ENCODE measurements at places on chromosomes 1 and 21.

DNA sequence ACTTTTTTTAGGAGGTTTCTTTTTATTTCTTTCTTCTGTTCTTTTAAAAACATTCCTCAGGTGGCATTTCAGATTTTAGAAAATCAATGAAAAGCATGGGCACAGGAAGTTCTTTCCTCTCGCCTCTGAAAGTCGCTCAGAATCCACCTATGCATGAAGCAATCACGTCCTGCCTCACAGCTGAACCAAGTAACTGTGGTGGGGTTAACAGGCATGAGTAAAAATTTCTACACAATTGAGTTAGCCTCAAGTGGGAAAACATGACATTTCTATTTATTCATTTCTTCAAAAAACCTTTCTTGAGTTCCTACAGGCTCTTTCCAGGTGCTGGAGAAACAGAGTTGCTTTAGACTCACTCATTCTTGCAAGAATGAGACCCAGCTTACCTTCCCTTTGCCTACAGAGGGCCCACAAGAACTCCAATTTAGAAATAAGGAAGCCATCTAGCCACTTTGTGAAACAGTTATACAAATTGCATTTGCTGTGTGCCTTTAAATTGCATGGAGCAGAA is 508.9 kb upstream of the PKN2 start:
- no peak for DNase-seq

GRCh38 chr1:86706018-86706635 is 1.8 kb downstream of the SH3GLB1 start:
- no peak for DNase-seq

DNA sequence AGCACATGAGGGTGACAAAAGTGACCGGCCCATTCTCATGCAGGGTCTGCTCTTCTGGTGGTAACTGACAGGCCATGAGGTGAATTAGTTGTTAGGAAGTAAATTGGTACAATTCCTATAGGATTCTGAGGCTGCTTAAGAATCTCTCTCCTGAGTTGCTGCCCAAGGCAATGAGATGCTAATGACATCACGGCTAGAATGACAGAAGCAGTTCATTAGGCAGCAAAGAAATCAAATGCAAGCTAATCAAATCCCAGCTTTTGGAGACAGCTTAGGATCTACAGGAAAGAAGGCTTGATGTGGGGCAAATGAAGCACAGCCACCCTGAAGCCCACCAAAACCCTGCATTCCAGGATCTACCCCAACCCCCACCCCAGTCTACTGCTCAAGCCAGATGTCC is 265.2 kb downstream of the ASTN1 start:
- no peak for DNase-seq

GRCh38 chr1:216851073-216851472 is 127.8 kb upstream of the ESRRG start:
- no peak for DNase-seq

DNA sequence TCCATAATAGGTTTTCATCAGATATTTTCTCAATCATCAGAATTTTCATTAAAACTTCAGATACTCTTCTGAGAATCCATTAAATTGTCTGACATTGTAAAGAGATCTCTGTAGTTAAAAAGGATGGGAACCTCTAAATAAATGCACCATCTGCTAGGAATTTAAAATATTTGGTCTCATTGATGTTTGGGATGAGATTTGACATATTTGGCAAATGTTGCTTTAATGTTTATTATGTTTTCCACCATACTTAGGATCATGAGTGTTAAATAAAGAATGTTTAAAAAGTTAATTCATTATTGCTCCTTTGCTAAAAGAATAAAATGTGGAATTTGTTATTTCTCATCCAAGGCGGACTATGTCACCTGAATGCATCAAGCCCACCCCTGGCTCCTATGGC is 85.5 kb upstream of the VANGL1 start:
- DNase-seq: no peak

GRCh38 chr1:244311784-244312532 is 139.8 kb downstream of the ADSS2 start:
- no peak for DNase-seq

- DNase-seq: no peak
These were observed 8.6 kb downstream of the ARF1 start for GRCh38 chr1:228091084-228091483.

GRCh38 chr1:91569411-91570119 is 68.9 kb downstream of the CDC7 start:
- no peak for DNase-seq

GRCh38 chr1:173802961-173803360 is 21.5 kb upstream of the DARS2 start:
- DNase-seq: no peak

GRCh38 chr21:27206368-27206982 is 239.6 kb upstream of the ADAMTS5 start:
- no peak for DNase-seq

DNA sequence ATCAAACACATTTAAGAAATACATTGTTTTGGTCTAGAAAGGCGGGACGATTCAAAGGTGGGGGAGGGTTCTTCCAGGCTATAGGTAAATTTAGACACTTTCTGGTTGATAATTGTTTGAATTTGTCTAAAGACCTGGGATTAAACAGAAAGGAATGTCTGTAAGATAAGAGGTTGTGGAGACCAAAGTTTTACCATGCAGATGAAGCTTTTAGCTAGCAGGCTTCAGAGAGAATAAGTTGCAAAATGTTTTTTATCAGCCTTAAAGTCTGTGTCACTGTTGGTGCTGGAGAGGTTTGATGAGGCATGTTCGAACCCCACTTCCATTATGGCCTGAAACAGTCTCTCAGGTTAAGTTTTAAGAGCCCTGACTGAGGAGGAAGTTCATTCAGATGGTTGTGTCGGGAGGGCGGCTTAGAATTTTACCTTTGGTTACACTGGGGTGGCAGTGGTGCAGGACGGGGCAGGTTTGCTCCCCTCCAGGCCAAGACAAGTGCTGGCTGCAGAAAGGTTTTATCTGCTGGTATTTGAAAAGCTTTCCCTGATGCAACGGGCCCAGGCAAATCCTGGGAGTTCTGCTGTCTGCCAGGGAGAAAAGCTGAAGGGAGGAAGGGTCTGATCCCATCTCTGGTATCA is 16.0 kb upstream of the SLC2A5 start:
- DNase-seq: no peak

- DNase-seq: no peak
These were observed 465.6 kb upstream of the ADGRL4 start for GRCh38 chr1:79472067-79472656.

GRCh38 chr21:39641827-39642450 is 29.2 kb downstream of the B3GALT5 start:
- no peak for DNase-seq
